Activated T-helper 1 cell treated with anti-CD3 and anti-CD28 coated beads, Interleukin-2, amount 50 U/mL, for 16 hours (primary cell): ENCODE measurements at places on chromosomes 4 and X.

DNA sequence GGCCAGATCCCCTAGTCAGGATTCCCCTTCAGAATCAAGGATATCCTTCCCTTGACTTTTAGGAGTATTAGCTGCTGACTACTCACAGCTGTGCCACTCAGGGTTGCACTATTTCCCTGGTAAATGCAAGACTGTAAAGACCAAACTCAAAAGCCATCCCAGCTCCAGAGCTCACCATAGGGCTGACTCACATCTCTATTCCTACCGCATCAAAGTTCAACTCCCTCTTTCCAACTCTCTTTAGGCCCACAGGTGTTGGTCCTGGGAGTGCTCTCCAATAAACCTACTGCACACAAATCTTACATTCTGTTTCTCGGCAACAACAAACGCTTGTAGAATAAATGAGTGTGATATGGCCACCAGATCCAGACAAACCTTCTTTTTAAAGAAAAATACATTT, 109.6 kb downstream of the PPP3CA start:
- no peak for DNase-seq

- no peak for DNase-seq
These were observed 1071.8 kb downstream of the FAT4 start for GRCh38 chr4:126386512-126386911.

GRCh38 chrX:9189286-9189685, 155.4 kb upstream of the FAM9B start:
- DNase-seq, result no peak

- DNase-seq, result no peak
These were observed 5.4 kb upstream of the ACE2 start for GRCh38 chrX:15606136-15606535.

GRCh38 chr4:135244696-135245095, 1043.1 kb upstream of the PABPC4L start:
- no peak for DNase-seq

DNA sequence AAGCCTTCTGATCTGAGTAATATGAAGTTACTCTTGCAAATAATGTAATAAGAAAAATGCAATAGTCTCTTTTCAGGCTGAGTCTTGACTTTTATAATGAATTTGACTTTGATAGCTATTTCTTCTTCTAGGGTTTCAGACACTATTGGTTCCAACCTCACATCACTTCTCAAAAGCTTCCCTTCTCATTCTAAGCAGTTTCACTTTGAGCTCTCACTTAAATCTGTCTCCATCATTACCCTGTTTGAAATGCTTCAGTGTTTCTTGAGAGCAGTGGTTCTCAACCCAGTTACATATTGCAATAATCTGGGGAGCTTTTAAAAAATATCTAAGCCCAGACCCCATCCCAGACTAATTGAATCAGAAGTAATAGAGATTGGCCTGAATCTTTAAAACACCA, 40.5 kb upstream of the BMP2K start:
- no peak for DNase-seq

DNA sequence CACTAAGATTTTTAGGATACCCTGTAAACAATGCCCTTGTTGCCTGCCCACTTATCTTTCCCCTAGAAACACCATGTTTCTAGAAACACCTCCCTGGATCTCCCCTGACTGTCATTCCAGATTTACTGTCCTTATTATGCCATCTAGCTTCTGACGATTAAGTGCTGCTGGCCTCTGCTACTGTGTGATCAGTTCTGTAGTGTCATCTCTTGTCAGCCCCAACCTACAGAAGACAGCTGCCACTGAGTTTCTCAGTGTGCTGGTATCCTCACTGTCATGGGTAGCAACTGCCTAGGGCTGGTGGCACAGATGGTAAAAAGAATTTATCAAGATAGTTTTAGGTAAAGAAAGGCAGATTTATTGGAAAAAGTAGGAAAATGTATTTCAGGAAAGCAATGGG, 68.7 kb upstream of the WWC2 start:
- no peak for DNase-seq

- DNase-seq, result no peak
These were observed 1.1 kb downstream of the RNF150 start for GRCh38 chr4:141132072-141132708.

DNA sequence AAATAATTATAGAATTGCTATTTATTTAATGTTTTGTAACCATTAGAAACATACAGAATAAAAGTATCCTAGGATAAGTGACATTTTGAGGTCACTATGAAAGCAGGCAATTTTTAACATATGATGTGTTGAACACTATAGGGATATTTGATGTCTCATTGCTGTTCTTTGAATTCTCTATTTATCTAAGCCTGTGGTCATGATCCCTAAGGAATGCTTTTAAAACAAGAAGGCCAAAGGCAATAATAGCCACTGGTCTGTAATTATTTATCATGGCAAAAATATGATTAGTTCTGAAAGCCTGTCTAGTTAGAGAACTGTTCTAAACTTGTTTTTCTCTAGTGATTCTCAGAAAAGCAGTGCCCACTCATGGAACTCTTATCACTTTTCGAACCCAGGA, 186.6 kb downstream of the RPA4 start:
- no peak for DNase-seq

- no peak for DNase-seq
These were observed 185.6 kb upstream of the S100G start for GRCh38 chrX:16464369-16464768.

- DNase-seq, result no peak
These were observed 21.2 kb upstream of the FAM156A start for GRCh38 chrX:52979568-52979967.

- no peak for DNase-seq
These were observed 58.2 kb upstream of the DYNLT3 start for GRCh38 chrX:37905436-37906147.

GRCh38 chrX:41518841-41519220, 71.7 kb downstream of the NYX start:
- DNase-seq, result no peak

DNA sequence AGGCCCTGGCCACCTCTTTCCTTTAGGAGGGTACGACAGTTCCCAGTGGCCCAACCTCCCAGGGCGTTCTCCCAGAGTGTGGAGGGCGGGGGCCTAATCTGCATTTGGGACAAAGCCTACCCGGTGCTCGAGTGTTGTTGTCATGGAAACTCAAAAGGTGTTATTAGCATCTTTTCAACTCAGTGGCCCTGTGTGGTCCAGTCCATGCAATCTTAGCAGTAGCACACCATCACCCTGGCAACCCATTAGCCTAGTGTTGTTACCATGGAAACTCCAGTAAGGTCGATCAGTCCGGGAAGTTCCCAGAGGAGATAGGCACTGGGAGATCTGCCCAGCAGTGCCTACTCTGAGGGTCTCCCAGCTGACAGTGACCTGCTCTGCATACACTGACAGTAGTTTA, 20.2 kb downstream of the APLN start:
- no peak for DNase-seq

- no peak for DNase-seq
These were observed 70.4 kb downstream of the OR13H1 start for GRCh38 chrX:131614241-131614640.

DNA sequence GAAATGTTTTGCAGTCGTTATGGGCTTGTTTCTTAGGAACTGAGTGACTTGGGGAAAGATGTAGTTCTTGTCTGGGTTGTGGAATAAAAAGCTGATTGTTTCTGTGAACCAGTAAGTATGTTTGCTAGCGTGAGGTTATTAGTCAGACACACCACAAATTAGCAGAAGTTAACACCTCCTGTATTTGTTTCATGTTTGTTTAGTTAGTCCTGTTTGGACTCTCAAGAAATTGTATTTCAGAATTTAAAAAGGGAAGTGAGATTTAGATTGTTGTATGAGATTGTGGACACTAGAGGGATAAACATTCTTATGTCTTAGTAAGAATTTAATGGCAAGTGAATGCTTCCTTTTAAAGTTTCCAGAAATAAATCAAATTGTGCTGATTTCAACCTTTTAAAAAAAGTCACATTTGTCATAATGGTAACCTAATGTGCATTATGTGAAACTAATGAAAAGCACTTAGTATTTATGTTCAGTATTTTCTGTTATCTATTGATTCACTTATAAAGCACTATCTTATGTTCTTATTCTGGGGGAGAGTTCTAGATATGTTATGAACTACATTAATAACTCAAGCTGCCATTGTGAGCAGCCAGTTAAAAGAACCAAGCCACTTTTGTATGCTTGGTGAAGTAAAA, 25.6 kb downstream of the ATP10D start:
- no peak for DNase-seq

DNA sequence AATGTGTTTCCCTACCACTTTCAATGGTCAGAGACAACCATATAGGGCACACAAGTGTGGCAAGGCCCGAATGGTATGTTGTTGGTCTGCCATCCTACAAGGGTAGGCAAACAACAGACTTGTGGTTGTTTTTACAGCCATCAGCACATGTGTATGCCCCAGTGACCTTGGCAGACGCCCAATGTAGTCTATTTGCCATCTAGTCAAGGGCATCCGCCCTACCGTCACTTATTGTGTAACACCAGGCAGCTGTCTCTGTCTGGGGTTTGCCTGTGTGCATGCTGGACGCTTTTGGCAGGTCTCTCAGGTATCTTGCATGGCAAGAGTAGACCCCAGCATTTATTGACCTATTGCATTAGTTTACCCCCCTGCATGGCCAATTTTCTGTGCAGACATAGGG, 1145.5 kb upstream of the POU3F4 start:
- DNase-seq, result no peak

GRCh38 chrX:30814978-30815377, 74.1 kb downstream of the TAB3 start:
- no peak for DNase-seq

GRCh38 chr4:180564026-180564425, 1679.2 kb upstream of the TENM3 start:
- DNase-seq, result no peak

GRCh38 chr4:95728145-95728544, 111.7 kb upstream of the PDHA2 start:
- DNase-seq, result no peak

DNA sequence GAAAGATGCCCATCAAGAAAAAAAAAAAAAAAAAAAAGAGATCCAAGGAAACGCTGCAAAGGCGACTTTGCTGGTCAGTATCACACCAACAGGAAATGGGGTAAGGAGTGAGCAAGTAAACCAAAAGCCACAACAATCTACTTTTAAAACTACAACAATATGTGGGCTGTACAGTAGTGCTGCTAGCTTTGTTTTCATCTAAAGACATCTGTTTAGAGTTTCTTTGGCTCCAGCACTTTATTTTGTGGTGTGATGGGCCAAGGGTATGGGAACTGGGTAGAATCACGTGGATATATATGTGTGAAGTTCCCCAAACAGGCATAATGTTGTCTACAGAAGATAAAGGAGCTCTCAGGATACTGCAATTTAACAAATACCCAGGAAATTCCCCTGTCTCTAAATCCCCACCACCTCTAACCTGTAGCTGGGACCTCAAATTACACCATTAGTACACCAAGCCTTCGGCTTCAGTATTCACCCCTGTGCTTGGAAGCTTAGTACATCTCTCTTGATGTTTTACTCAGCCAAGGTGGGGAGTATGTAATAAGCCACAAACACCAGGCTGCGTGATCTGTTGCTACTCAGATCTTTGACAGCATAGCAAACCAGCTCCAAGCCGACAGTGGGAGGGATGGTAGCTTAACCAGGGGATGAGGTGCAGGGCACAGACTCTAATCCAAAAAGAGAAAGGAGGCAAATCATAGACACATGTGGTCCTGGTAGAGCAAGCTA, 207.9 kb downstream of the HS6ST2 start:
- no peak for DNase-seq

GRCh38 chrX:108527724-108528123, 88.1 kb downstream of the COL4A5 start:
- no peak for DNase-seq

- no peak for DNase-seq
These were observed 200.2 kb downstream of the APBB2 start for GRCh38 chr4:41014158-41014557.

GRCh38 chr4:121213940-121214339, 49.8 kb upstream of the TNIP3 start:
- no peak for DNase-seq

DNA sequence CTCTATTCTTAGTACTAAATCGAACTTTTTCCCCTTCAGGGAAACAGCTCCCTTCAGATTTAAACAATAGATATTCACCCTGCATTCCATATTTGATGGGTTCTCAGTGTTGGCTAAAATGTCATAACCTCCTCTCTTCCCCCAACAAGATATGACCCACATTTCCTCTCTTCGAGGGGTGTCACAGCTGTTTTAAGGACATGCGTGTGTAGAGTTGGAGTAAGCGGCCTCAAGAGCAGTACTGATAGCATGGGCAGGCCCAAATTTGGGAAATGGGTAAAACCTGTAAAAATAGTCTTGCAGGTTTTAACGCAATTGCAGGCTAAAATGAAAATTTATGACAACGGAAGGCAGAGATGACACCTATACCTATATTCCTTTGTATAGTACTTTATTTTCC, 28.7 kb downstream of the SAT1 start:
- DNase-seq, result no peak

- DNase-seq, result no peak
These were observed 16.0 kb upstream of the LSM6 start for GRCh38 chr4:146159384-146160058.

- no peak for DNase-seq
These were observed 11.7 kb downstream of the MORF4L2 start for GRCh38 chrX:103674531-103675454.

GRCh38 chrX:71815906-71816156, 52.7 kb downstream of the CXorf49B start:
- no peak for DNase-seq

DNA sequence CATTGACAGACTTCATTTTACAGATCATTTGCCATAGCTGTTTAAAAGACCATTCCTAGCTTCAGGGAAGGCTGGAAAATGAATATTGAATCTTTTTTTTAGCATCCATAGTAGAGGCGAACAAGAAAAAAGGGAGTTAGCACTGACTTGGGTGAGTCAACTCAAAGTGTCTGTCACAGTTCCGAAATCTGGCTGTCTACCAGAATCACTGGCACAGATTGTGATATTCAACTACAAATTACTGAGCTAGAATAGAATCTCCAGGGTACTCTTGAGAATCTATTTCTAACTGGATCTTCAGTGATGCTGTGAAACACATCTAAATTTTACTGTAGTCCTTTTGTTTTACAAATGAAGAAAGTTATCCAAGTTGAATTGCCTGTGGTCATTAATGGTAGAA, 31.5 kb downstream of the SEC24B start:
- no peak for DNase-seq

DNA sequence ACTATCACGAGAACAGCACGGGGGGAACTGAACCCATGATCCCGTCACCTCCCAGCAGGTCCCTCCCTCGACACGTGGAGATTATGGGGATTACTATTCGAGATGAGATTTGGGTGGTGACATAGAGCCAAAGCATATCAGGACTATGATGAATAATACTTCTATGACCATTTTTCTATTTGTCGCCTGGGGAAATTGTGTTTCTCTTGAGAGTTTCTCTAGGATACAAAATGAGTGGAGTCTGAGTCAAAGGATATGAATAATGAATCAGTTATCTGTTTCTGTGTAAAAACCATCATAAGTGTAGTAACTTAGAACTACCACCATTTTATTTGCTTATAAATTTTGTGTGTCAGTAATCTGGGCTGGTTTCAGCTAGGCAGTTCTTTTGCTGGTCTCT, 533.0 kb upstream of the ARX start:
- no peak for DNase-seq

- no peak for DNase-seq
These were observed 2.1 kb downstream of the SHISA3 start for GRCh38 chr4:42399393-42399792.

- DNase-seq, result no peak
These were observed 93.5 kb upstream of the SLC6A14 start for GRCh38 chrX:116342903-116343302.
